Cortex of kidney (tissue), 1 donor: ENCODE measurements at places on chromosomes 2 and 18.

DNA sequence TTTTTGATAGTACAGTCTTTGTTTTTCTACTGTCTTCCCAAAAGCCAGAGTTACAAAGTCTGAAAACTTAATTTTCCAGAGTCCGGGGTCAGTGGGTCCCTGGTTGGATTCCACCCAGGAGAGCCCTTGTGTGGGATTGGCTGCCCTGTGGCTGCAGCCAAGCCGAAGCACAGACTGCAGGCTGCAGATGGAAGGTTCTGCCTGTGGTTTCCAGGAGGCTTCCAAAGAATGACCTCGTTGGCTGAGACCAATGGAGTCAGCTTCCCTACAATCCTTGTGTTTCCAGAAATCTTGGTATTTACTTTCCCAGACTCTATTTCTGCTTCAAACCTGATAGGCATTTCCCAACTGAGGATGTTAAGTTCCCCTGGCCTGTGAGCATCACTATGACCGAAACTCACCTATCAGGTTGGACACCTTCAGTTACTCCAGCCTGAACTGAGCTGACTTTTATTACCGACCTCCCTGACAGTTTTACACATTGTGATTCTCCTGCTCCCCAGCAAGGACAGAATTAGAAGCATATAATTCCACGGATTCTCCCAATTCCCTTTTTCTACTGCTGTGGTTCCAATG lies 117.5 kb upstream of the CCDC68 start:
- no peak for DNase-seq

GRCh38 chr2:168315331-168316072 lies 68.1 kb upstream of the STK39 start:
- no peak for DNase-seq

- DNase-seq: no peak
Observed at GRCh38 chr2:602571-603359, 74.4 kb downstream of the TMEM18 start.

- DNase-seq: no peak
Observed at GRCh38 chr18:48910972-48911545, 39.7 kb downstream of the SMAD7 start.

- DNase-seq: no peak
Observed at GRCh38 chr2:59665021-59665420, 888.4 kb downstream of the BCL11A start.

DNA sequence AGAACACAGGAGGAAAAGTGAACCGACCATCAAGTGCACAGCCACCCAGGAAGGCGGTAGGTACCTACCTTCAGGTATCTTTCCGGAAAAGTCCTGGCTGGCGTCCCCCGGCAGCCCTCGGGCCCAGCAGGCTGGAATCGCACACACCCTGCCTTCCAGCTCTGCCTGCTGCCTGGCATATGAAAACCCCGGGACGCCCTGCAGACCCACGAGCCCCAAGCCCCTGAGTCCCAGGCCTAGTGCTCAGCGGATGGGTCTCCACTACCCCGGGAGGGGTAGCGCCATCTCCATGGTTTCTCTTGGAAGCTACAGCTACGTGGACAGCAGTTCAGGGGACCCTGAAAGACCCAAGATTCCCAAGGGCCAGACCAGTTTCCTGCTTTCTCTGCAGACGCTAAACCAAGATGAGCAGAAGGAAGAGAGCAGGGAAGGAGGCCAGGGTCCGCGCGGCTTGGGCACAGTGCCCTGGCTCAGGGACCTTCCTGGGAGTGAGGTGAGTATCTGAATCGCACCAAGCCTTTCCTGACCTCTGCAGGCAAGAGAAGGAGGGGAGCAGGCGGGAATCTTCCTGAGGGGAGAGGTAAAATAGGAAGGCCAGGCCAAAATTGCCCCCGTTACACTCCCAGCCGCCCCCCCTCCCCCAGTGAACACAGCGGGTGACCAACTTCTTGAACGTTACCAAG lies 80.4 kb downstream of the ARHGEF4 start:
- no peak for DNase-seq

GRCh38 chr2:177783835-177784744 lies 288.5 kb downstream of the PDE11A start:
- DNase-seq: no peak

GRCh38 chr2:10303694-10304378 lies 1.1 kb downstream of the HPCAL1 start:
- no peak for DNase-seq

- no peak for DNase-seq
Observed at GRCh38 chr2:118853129-118853640, 5.7 kb upstream of the EN1 start.

GRCh38 chr2:64858541-64859311 lies 130.5 kb upstream of the SLC1A4 start:
- peak; percentile 12 for DNase-seq

GRCh38 chr18:8254654-8255053 lies 354.6 kb upstream of the RAB12 start:
- DNase-seq: no peak

DNA sequence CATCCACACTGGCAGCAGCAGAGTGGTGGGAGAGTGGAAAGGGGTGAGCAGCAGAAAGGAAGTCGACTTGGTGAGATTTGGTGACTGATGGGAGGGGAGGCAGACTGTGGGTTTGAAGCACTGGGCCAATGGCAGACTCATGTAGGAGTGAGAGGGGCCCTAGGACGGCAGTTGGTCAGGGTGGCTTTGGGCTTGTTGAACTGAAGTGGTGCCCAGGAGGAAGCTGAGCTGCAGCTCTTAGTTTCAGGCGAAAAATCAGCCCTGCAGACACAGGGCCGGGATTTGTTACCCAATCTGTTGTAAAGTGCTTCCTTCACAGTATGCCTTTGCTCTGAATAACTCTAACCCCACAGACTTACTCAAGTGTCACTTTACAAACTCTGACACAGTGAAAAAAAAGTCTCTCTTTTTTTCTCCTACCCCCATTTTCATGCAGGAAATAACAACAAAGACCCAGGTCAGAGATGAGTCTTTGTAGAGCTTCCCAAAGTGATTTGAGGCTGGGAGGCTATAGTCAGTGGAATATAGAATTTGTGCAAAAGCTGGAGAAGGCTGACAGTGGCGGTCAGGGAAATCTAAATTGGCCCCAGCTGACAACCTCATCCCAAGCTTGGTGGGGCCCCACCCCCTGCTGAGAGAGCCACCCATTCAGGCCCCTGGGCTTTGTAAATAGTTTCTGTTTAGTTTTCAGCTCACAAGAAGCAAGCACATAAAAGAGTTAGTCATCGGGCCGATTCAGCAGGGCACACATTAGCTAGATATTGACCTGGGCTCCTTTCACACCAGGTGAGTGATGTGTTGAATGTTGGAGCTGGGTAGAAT lies 226.9 kb downstream of the VAPA start:
- no peak for DNase-seq

- DNase-seq: no peak
Observed at GRCh38 chr2:219142329-219142728, 18.3 kb downstream of the NHEJ1 start.

DNA sequence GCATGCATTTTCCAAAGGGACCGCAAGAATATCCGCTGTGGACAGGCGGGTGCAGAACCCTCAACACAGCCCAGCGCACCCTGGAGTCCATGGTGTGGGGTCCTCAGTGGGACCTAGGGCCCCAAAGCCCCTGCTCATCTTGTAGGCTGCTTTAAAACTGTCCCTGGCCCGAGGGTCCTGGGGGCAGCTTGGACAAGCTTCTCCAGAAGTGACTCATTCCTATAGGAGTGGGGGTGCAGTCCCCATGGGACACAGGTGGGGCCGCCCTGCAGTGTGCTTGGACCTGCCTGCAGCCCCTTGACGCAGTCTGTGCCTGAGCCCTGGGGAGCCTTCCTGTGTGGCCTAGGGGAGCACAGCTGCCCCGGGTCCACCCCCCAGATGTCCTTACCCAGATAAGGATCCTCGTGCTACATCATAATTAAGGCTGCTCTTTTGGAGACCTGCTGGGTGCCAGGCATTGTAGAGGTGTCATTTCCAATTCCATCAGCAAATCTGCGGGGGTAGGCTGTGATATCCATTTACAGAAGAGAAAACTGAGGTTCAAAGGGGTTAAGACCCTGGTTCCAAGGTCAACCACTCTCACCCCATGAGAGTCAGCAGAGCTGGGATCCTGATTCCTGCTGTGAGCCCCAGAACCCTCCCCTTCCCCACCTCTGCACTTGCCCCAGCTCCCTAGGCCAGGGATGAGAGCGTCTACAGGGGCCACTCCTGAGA lies 1.7 kb upstream of the HS6ST1 start:
- DNase-seq: no peak

DNA sequence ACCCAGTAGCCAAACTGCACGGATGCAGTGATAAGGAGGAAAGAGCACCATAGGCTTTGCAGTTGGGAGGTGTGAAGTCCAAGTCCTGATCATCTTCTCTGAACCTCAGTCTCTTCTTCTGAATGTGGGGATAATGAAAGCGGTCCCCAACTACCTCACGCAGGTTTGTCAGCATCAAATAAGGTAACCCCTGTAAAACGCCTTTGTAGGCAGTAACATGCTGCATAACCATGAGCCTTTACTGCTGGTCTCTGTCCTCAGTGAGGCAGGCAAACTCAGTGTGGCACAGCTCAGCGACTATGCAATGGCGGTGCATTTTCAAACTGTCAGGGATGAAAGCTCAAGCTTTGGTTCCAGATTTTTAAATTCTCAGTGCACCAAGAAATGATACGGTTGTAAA lies 46.1 kb downstream of the DNMT3A start:
- no peak for DNase-seq

DNA sequence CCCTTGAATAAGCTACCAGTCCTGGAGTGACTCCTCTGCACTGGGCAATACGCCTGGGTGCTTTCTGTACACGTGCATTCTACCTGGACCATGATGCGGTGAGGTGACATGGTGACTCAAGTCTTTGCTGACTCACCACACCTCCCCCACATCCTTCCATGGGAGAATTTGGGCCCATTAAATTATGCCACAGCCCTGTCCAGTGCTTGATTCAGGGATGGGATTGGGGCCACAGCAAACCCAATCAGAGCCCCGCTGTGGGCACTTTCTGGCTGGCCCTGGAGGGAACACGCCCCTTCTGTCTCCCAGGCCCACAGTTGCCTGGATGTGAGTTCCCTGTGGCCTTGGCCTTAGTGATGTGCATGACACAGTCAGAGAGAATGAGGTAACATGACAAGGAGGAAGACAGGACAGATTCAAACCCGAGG lies 86.9 kb downstream of the LRRC30 start:
- no peak for DNase-seq

DNA sequence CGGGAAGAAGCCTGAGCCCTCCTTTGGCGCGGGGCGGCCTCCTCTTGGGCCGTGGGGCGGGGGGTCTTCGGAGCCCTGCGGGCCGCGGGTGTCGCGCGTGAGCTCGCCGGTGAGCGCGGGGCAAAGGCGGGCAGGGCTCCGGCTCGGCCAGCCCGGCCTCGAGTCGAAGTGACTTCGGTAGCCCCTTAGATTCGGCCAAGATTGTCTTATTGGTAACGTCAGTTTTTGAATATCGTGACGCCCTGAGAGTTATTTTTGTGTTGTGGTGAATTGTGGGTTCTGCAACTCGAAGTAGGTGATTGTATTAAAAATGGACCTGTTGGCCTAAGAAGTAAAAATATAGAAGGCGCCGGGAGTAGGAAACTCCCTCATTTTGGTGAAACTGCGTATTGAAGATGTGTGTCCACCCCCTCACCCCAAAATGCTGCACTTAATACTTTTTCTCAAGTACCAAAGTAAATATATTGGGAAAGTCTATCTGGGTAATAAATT lies 669 bp downstream of the MARCHF7 start:
- DNase-seq: no peak

DNA sequence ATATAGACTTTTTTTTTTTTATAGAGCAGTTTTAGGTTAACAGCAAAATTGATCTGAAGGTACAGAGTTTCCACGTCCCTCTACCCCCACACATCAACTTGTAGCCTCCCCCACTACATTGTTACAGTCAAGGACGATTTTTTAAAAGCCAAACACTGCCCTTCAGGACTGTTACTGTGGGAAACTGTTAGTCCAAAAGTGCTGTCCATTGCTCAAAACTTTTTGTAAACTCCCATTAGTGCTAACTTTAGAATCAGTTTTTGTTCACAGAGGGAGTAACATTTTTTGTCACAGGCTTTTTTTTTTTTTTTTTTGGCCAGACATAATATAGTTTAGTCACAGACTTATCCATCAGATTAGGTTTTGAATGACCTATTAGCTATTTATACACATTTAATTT lies 24.1 kb downstream of the ELP2 start:
- no peak for DNase-seq

- no peak for DNase-seq
Observed at GRCh38 chr2:10647441-10647840, 42.3 kb downstream of the NOL10 start.

GRCh38 chr2:222907790-222908441 lies 47.1 kb downstream of the ACSL3 start:
- DNase-seq: no peak

DNA sequence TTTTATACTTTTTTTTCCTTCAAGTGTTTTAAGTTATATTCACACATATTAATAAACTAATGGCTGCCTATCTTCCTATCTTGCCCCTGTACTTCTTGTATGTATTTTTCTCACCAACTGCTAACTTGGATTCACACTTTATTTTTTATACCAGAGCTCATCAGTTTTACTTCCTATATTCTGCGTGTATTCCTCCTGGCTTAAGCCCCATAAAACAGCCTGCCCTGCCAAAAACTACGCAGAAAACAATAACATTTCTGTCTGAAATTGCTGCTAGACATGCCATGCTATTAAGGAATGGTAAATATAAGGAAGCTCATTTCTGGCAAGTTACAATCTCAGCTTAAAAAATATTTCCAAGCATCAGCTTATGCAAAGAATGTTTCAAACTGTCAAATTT lies 172.3 kb downstream of the UBE2E3 start:
- no peak for DNase-seq

DNA sequence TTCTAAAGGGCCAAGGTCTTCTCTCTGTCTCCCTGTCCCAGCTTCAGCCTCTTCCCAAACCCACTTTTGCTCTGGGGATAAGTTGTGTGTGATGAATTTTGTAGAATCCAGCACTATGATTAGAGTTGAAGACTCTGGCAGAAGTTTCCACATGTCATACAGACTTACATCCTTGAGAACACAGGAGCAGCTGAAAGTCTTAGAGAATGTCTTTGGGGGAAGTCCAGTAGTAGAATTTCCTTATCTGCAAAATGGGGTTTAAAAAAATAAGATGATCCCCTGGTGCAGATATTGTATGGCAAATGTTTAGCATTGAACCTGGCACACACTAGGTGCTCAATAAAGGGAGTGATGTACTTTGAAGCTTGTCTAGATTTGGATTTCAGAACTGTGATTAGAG lies 65.2 kb downstream of the TMEM247 start:
- no peak for DNase-seq
